Stimulated activated CD8-positive, alpha-beta memory T cell treated with anti-CD3 and anti-CD28 coated beads, Interleukin-12 subunit alpha, Interleukin-12 subunit beta, amount 100 ng/mL, for 4 hours (primary cell): ENCODE measurements at places on chromosomes 2 and 18.

DNA sequence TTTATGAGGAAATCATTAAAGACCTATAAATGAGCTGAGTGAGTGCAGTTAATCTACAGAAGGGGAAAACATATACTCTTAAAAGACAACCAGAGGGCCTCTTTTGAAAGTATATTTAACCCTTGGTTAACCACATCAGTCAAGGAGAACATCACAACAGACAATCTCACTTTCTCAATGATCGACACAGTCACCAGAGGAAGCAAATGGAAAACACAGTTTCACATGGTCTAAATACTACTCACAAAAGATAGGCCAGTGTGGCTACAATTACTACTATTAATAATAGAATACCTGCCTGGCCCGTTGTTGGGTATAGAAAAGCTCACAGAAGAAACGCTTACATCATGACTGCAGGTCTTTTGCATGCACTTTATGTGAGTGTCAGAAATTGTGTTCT, 426.2 kb downstream of the NCKAP5 start:
- DNase-seq = no peak

- DNase-seq = no peak
Measured at GRCh38 chr2:66840321-66841002, 405.5 kb downstream of the MEIS1 start.

- no peak for DNase-seq
Measured at GRCh38 chr2:124524155-124524915, 499.2 kb downstream of the CNTNAP5 start.

DNA sequence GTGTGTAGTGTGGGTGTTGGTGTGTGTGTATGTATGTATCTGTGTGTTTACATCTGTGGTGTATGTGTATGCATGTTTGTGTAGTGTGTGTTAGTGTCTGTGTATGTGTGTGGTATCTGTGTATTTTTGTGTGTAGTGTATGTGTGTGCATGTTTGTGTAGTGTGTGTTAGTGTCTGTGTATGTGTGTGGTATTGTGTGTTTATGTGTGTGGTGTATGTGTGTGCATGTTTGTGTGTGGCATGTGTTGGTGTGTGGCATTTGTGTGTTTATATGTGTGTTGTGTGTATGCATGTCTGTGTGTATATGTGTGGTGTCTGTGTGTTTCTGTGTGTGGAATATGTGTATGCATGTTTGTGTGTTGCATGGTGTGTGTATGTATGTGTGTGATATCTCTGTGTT, 96.4 kb downstream of the CMPK2 start:
- DNase-seq = no peak

DNA sequence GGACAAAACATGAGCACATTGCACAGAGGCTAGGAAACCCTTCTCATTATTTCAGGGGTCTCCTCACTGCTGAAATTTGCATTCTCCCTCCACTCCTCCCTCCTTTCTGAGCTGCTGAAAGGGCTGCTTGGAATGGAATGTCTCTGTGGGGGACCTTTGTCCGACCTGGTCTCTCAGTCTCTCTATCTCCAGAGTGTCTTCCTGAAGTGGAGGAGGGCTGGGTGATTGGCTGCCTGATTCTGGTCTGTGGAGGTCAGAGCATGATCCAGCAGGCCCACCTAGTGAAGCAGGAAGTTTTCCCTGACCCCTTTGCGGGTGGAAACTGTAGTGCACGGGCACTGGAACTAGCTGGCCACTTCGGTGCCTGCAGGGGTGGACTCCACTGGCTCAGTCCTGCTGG, 560.5 kb upstream of the HS6ST1 start:
- no peak for DNase-seq
